ENCODE measurements at places on chromosomes 4 and X.

DNA sequence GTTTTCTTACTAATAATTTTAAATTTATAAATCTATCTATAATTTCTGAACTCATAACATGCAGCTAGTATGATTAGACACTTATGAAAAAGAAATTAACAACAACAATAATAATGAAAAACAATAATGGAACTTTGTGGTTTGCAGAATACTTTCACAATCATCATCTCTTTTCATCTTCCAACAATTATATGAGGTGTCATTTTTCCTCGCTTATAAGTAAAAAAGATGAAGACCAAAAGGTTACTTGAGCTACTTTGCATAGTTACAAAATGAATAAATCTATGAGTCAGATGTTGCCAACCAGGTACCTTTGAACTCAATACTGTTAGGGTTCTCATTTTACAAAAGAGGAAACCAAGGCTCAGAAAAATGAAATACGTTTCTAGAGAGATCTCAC lies 98.5 kb upstream of the ELOVL6 start:
- DNase-seq = no peak

GRCh38 chrX:2828344-2828958 lies at the start of gene GYG2:
Gene GYG2, plus strand, starts transcription at chrX:2828930. Its CDS starts 1,259 bp downstream, at chrX:2830189.
- DNase-seq = peak; percentile 50

DNA sequence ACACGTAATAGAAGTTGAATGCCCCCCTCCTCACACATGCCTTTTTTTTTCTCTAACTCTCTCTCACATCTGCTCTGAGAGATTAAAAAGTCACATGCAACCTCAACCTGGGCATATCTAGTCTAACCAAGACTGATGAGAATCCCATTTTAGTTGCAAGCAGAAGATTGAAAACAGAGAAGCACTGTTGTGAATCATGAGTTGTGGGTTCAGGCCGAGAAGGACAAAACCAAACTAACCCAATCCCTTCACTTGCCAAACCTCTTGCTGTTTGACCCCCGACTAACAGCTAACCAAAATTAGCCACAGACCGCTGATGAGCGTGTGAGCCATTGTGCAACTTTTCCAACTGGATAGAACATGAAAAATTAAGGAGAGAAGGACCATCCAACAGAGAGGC lies 31.8 kb downstream of the CXCL1 start:
- DNase-seq = no peak

DNA sequence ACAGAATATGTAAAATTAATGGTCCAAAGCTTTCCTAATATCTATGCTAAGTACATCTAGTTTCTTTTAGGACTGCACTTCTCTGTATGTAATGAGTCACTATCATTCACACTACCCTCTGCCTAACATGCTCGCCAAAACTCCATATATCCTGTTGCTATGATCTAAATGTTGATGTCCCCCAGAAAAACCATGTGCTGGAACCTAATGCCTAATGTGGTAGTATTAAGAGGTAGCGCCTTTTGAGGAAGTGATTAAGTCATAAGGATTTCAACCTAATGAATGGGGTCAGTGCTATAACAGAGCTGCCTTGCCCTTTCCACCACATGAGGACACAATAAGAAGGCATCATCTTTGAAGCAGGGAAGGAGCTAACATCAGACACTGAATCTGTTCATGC lies 34.9 kb upstream of the NFKB1 start:
- no peak for DNase-seq

All from SK-N-DZ (cell line).